NCI-H1048 (cell line): ENCODE measurements at places on chromosomes 3 and 15.

DNA sequence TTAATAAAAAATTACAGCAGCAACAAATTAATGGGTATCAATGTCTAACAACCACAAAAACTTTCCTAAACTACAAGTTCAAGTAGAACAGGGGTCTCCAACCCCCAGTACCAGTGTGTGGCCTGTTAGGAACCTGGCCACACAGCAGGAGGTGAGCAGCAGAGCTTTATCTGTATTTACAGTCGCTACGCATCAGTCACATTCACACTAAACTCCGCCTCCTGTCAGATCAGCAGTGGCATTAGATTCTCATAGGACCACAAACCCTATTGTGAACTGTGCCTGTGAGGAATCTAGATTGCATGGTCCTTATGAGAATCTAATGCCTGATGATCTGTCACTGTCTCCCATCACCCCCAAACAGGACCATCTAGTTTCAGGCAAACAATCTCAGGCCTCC, 18.5 kb upstream of the LIPC start:
- DNase-seq: no peak

DNA sequence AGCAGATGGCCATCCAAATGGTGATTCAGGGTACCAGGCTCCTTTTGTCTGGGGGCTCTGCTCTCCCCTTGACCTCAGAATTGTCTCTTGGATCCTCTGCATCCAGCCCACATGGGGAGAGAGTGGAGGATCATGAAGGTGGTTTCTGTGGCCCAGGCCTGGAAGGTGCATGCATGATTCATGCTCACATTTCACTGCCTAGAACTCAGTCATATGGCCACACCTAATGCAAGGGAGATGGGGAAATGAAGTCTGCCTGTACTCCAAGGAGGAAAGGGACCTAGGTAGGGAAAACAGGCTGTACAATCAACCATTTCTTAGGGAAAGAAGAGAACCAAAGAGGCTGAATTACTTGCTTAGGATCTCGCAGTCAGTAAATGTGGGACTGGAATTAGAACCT, 15.1 kb downstream of the HRG start:
- no peak for DNase-seq

- DNase-seq: no peak
Observed at GRCh38 chr15:99365242-99365641, 114.0 kb downstream of the LRRC28 start.

DNA sequence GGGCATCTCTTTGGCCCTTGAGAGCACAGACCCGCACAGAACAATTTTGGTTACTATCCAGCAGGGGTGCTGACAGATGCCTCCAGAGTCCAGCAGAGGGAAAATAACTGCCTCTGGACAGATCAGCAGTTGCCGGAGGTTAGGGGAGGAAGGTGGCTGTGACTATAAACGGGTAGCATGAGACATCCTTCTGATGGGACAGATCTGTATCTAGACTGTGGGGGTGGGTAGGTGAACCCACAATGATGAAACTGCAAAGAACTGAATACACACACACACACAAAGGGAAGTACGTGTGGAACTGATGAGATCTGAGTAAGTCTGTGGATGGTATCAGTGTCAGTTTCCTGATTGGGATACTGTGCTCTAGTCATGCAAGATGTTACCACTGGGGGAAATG, 21.2 kb downstream of the ADAMTS7 start:
- no peak for DNase-seq

GRCh38 chr3:16171009-16171408, 3.5 kb upstream of the GALNT15 start:
- no peak for DNase-seq

GRCh38 chr3:188824566-188824965, 347.2 kb upstream of the TPRG1 start:
- no peak for DNase-seq

DNA sequence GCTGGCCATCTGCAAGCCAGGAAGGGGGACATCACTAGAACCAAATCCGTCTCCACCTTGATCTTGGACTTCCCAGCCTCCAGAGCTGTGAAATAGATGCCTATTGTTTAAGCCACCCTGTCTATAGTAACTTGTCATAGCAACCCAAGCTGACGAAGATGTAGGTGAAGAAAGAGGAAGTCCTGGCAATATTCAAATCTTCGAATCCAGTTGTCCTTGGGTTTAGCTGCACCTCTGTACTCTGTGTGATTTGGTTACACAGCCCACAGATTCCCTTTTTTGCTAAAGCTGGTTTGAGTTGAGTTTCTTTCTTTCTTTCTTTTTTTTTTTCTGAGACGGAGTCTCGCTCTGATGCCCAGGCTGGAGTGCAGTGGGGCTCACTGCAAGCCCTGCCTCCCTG, 68.0 kb upstream of the XCR1 start:
- no peak for DNase-seq

GRCh38 chr15:90046911-90047392, 45.8 kb downstream of the ZNF710 start:
- no peak for DNase-seq

GRCh38 chr3:179961703-179962078, 75.0 kb downstream of the PEX5L start:
- DNase-seq: no peak

- DNase-seq: no peak
Observed at GRCh38 chr3:48985831-48986376, 4.1 kb upstream of the P4HTM start.

GRCh38 chr3:169953462-169954141, 13.0 kb upstream of the SEC62 start:
- no peak for DNase-seq

DNA sequence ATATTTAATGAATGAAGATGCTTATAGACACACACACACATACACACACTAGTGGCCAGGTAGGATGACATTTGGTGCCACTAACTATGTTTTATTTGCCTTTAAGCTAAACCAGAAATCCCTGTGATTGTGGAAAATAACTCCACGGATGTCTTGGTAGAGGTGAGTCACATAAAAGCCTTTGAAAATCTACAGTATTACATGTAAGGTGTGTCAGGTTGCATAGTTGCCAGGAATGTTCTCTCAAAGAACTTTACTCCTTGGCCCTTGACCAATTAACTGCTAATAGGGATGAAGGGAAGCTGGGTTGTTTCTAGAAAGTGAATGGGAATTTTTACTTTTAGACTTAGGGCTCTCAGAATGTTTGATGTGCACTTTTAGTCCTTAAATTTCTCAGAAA, 9.9 kb downstream of the ZBED2 start:
- DNase-seq: no peak

GRCh38 chr3:185929192-185930151, 8.3 kb downstream of the TRA2B start:
- DNase-seq: no peak

GRCh38 chr3:30282154-30282696, 324.2 kb upstream of the TGFBR2 start:
- no peak for DNase-seq

GRCh38 chr3:47001731-47002170, 22.3 kb downstream of the NBEAL2 start:
- no peak for DNase-seq
